Stimulated activated CD8-positive, alpha-beta memory T cell treated with anti-CD3 and anti-CD28 coated beads, Interleukin-4, amount 100 ng/mL, for 48 hours (primary cell): ENCODE measurements at places on chromosomes 12 and 14.

DNA sequence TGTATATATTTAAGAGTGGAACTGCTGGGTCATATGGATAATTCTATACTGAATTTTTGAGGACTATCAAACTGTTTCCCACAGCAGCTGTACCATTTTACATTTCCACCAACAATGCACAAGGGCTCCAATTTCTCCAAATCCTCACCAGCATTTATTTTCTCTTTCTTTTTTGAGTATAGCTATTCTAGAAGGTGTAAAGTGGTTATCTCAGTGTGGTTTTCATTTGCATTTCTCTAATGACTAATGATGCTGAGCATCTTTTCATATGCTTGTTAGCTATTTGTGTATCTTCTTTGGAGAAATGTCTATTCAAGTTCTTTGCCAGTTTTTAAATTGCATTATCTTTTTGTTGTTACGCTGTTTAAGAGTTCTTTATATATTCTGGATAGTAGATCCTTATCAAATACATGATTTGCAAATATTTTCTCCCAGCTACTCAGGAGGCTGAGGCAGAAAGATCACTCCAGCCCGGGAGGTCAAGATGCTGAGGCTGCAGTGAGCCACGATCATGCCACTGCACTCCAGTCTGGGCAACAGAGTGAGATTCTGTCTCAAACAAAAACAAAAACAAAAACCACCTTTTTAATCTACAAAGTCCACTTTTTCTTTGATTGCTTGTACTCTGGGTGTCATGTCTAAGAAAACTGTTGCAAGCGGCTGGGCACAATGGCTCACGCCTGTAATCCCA is 32.8 kb downstream of the GTF2A1 start:
- no peak for DNase-seq

DNA sequence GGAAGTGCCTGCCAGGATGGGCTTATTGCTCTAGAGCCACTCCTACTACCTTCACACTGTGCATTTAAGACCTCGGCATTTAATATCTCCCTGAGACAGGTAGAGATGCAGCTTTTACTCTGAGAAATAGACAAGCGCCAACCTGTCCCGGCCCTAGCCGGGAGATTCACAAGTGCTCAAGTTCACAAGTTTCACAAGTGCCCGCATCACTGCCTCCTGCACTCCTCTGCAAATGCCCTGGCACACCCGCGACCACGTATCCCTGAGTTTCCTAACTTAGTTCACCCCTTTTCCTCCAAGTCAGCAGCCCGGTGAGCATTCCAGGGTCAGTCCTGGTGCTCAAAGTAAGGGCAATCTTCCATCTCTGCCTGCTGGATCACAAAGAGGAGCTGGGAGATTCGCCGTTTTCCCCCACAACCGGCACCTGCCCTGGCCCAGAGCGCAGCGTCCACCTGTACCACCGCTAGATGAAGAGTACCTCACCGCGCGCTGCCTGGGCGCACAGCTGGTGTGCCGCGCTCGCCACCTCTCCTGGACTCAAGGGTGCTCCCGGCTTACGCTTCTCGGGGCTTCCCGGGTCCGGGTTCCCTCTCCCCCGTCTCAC is 5.0 kb upstream of the SLC38A4 start:
- DNase-seq = no peak

- DNase-seq = peak; percentile 64
Measured at GRCh38 chr12:52865090-52865944, 16.5 kb upstream of the KRT78 start.

GRCh38 chr12:124686370-124687173 is 119.2 kb upstream of the NCOR2 start:
- DNase-seq = no peak

DNA sequence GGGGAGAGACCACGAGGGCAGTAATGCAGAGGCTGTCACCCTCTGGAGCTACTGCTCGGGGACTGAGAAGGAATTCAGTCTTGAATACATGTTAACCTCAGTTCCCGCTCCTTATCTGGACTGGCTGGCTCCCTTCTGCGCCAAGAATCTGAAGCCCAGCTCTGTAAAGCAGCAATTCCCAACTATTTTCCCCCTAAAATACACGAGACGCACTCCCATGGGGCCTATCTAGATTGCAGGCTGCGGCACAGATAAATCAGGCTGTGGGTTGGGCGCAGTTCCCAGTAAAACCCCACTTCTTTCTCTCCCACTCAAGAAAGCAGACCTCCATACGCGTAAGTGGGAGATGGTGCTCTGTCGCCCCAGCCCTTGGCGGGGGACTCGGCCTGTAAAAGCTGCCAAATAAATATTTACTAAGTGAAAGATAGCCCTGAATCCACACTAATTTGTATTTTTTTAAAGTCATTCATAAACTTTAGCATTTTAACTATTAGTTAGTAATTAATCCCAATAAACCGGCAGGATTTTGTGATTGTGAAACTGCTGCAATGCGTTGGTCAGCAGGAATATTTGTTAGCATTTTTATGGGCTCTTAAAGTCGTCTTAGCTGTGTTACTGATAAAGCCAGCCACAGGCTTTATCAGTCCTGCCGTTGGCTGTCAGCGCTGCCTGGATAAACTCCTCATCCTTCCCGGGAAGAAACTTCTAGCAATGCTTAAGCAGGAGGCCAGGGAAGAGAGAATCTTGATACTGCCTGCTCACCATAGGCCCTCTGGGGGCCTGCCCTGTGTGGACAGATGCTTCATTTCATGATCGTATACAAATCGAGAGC is 17.8 kb downstream of the FBXL14 start:
- DNase-seq = no peak

DNA sequence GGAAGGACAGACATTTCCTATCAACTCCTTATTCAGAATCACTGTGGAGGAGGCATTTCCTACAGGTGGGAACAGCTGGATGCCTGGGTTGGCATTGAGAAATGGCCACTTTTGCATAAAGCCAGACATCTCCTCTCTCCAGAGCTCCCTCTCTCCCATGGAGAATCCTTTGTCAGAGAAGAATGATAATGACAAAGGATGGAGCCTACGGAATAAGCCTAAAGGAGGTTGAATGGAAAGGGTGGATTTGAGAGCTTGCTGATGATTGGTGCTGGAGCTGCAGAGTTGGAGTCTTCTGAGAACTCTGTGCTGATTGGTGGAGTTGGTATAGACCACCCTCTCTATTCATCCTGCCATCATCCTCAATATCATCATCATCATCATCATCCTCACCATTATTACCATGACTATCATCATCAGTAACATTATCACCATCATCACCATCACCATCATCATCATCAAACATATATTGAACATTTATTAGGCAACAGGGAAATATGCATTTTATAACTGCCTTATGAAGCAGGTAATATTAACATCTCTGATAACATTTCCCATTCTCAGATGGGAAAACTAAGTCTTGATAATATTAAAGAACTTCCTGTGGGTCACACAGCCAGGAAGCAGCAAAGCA is 89.2 kb upstream of the HSPB8 start:
- DNase-seq = no peak

DNA sequence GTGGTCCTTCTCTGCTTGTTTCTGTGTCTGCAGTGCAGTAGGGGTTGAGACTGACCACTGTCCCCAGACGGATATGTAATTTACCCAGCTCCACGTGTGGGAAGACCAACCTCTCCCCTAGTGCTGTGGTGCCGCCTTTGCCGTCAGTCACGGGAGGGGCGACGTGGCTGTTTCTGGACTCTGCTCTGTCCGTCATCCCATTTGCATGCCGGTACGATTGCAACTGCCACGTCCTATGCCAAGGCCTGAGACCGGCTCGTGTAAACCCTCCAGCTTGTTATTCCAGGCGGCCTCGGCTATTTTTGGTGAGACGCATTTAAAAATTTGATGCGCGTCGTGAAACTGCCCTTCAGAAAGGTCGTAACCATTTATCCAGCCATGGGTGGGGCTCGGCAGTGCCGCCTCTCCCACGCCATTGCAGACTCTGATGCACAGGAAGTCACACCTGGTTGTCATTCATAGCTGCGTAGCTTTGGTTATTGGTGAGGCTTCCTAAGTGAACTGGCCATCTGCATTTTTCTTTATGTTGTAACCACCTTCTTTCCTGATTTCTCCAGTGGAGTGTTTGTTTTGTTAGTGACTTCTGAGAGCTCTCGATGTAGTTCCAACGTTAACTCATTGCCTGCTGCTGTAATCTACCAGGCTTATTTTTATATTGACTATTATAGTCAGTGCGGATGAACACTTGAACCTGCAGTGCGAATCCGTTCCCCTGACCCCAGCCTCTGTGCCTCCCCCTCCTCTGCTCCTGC is 75.1 kb downstream of the ADGRD1 start:
- DNase-seq = no peak

- DNase-seq = no peak
Measured at GRCh38 chr12:115201966-115202365, 518.0 kb upstream of the TBX3 start.

DNA sequence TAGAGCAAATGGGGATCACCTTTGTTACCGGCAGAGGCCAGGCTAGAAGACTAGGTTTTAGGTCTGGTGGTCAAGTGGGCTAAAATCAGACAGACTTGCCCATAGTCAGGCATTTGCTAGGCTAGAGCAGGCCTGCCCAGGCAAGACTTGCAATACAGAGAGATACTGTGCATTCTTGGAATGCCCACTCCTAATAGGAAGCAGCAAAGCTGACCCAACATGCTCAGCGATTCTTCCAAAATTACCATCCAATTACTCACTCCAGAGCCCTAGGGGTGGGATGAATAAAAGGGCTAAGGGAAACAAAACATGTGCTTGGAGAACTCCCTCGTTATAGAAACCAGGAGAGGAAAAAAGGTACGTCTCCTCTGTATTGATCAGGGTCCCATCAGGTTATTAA is 187.8 kb upstream of the AMIGO2 start:
- DNase-seq = no peak

GRCh38 chr12:2429032-2429431 is 365.7 kb upstream of the FKBP4 start:
- no peak for DNase-seq

DNA sequence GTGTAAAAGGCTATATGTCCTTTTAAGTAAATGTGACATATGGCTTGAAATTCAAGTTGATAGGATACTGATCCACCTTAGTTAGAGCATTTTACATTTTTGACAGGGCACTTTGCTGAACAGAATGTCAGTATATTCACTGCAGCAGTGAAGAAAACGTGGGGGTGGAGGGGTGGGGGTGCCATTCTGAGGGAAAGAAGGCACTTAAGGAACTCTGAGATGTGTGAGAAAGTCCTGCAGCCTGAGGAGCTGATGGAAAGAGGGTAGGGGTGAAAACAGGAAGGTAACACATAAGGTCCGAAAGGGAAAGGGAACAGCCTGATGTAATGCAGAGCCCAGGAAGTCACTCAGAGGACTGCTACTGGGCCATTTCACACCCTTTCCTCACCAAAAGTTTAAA is 265.5 kb upstream of the GRIP1 start:
- DNase-seq = no peak

DNA sequence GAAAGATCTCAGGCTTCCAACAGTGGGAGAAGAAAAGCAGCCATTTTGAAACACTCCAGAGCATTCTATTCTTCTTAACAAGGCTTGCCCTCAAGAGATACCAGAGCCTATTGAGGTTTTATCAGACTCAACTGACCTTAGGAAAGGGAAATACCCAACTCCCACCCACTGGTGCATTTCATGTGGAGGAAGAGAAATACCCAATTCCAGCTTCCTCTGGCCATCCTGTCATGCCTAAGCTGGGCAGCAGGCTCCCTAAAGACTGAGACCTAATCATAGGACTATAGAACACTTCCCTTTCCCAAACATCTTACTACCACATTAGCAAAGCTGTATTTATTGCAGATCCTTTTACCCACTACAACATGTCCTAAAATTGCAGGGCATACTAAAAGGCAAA is 164.5 kb downstream of the KIF21A start:
- DNase-seq = no peak

DNA sequence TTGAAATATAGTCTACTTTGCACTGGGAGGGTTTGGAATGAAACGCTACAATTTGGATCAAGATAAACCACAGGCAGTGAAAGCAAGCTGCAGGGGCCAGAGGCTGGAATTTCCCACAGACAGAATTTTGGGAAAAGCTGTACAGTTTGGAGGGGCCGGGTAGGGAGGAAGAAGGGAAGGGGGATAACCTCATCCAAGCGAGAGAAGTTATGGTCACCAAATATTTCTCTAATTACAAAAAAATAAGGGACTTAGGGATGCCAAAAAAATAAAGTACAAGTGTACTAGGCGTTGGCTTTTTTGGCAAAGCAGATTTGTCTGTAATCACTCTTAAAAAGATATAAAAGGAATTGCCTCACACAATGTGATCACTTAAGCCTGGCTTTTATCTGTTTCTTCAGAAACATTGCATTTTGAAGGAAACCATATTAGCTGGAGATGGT is 31.2 kb upstream of the ADGRD1 start:
- DNase-seq = no peak

GRCh38 chr12:68739891-68740290 is 6.1 kb upstream of the SLC35E3 start:
- no peak for DNase-seq

- no peak for DNase-seq
Measured at GRCh38 chr14:55891692-55892091, 226.5 kb upstream of the PELI2 start.

DNA sequence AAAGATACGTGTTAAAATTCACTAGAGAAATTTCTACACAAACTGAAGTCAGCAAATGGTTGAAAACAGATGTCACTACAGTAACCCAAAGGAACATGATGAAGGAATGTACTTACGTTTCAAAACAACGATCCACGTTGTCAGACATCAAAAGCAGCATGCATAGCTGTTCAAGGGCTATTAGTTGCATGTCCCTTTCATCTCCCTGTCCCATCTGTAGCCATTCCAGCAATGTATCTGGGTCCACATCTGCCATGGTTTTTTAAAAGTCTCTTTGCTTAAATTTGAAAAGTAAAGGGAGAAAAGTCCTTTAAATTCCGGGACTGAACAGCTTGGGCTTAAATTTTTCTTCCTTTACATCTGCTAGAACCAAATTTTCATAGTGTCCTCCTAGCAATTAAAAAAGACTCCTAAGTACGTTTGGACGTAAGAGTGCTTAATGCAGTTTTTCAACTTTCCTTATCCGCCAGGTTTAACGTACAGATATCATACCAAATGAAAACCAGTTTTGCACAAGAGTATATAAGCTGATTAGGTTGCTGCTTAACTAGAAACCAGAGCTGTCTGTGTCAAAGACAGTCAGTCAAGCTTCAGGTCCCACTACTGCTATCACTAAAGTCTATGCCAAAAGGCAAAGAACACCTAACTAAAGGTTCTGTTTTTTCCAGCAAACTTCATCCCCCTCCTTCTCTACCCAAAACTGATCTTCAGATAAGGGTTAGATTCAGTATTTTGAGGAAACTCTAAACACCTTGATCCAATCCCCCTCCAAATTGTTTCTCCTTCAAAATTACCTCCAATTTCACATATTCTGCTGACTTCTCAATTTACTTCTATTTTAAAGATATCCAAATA is 1.7 kb downstream of the HECTD1 start:
- DNase-seq = no peak

GRCh38 chr12:91377436-91377835 is 194.8 kb upstream of the DCN start:
- DNase-seq = no peak
